ENCODE measurements at places on chromosomes 6 and 20. TPM values are rescaled to one million over a fixed set of nuclear protein-coding genes. Genes with fewer than 3 reads are reported as not detected.

CYP21A2 gene
- not detected for total RNA-seq

AGER gene
- total RNA-seq: 14.3 TPM

- H3K4me3 ChIP-seq: no peak overlapping the region
- H3K27me3 ChIP-seq: no peaks in the 10 kb centered on the region
- no peak for DNase-seq
Measured at GRCh38 chr6:84547341-84547801, 217.0 kb downstream of the TBX18 start.

- H3K4me1 ChIP-seq: no peaks in the 10 kb centered on the region
- H3K27me3 ChIP-seq: no peaks in the 10 kb centered on the region
- no peaks in the 10 kb centered on the region for H3K36me3 ChIP-seq
- DNase-seq: no peak
- no peak overlapping the region for H3K4me3 ChIP-seq
Measured at GRCh38 chr6:5167501-5167900, 82.4 kb downstream of the PPP1R3G start.

- peaks cover 4% of the 10 kb centered on the region for H3K4me1 ChIP-seq
- H3K27me3 ChIP-seq: no peaks in the 10 kb centered on the region
- H3K27ac ChIP-seq: no peak overlapping the region
- peaks cover 3% of the 10 kb centered on the region for H3K36me3 ChIP-seq
Measured at GRCh38 chr6:111711476-111711875, 105.8 kb upstream of the TRAF3IP2 start.

DNA sequence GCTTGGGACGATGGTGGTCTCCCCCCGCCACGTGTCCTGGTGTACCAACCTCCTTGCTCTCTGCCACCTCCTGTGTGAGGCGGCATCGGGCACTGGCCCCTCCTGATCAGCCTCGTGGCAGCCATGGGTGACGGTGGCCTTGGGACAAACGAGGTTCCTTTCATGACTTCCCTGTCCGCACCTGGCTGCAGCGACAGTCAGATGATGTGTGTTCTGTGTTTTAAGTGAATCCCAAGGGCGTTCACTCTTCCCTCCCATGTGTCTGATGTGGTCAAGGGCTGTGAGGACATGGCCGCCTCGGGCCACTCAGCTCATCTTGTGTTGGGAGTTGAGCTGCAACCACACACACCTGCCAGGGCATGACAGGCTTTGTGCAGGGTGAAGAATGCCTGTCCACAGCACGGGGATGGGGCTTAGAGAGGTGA is 30.4 kb upstream of the PCMTD2 start:
- no peak for DNase-seq
- no peak overlapping the region for H3K27ac ChIP-seq
- H3K36me3 ChIP-seq: peaks cover 1% of the 10 kb centered on the region
- no peak overlapping the region for H3K4me3 ChIP-seq
